HT1080 (cell line): ENCODE measurements at places on chromosomes 6 and 20. TPM values are rescaled to one million over a fixed set of nuclear protein-coding genes. Genes with fewer than 3 reads are reported as not detected.
A peak's percentile ranks its signal among the peaks of the same experiment; 100 is the strongest.

GRCh38 chr6:108113557-108114519 lies 39.3 kb upstream of the OSTM1 start:
- DNase-seq = peak; percentile 61

DNA sequence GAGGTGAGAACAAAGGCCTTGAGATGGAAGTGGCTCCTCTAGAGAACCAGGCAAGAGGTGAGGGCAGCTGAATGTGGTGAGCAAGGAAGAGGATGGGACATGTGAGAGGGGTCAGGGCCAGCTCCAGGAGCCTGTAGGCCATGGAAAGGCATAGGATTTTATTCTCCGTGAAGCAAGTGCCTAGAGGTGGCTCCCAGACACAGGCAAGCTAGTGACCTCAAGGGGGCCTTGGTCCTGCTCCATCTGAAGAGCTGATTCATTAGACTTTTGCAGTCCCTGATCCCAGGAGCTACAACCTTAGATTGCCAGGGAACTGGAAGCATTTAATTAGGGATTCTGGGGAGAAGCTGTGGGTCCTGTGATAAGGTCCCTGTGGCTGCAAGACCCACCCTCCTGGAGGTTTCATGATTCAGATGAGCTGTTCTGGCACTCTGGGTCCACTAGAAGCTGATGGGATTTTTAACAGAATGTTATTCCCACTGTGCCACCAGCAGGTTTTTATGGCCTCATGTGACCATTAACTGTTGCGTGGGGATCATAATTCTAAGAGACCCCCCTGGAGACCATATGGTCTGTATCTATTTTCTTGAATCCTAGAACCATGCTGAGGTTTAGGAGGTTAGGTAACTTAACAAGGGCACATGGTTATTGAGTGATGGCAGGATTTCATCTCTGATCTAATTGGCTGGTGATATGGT lies 90.5 kb downstream of the ELOVL5 start:
- DNase-seq = no peak

- no peak for DNase-seq
These were observed 85.5 kb upstream of the FLRT3 start for GRCh38 chr20:14422892-14423291.

- DNase-seq = no peak
These were observed 118.4 kb upstream of the TRAF3IP2 start for GRCh38 chr6:111724039-111724438.

DNA sequence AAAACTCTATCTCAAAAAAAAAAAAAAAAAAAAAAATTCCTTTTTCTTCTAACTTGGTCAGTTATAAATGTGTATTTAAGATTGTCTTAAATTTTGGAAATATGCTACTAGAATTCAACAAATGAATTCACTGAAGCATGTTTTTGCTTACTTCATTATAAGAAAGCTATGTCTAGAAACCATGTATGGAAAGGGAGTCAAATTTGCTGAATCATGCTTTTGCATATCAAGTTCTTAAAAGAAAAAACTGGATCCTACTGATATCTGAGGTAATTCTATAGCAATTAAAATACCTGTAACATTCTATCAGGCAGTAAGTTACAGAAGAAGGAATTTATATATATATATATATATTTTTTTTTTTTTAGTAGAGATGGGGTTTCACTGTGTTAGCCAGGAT lies 27.7 kb downstream of the AKIRIN2 start:
- DNase-seq = no peak

- no peak for DNase-seq
These were observed 1.0 kb downstream of the ITPA start for GRCh38 chr20:3210346-3210745.

The OR12D3 gene
- not detected in 2 replicates for total RNA-seq

DNA sequence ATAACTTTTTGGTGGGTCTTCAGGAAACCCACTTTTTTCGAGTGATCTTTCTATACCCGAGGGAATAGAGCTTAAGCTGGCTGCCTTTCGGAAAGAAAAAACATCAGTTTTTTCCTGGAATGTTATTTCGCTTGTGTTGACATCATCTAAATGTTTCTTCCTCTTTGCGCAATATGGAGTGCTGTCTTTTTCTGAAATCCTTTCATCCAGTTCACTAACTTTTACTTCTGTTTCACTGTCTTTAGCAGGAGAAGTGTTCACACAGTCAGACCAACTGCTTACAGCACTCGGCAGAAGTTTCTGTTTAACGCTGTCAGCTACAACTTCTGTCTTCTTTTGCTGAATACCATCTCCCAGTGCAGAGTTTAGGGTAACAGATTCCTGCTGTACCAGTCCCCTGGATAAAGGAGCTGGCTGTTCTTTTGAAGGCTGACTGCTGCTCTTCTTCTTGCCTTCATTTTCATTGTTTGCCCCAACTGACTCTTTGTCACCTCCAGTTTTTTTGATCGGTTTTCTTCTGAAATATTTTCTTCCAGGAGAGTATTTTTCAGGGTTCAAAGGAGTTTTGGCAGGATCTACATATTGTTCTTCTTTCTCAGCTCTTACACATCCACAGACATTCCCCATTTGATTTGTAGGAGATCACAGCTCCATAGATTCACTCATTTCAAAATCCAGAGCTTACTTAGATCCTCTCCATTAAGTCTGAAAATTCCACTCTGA lies 50.0 kb upstream of the DST start:
- no peak for DNase-seq

The PNPLA1 gene
- total RNA-seq = 0.03 TPM in 1 of 2 replicates, not detected in the other

GRCh38 chr6:158654498-158654897 lies 4.6 kb downstream of the SYTL3 start:
- peak; percentile 56 for DNase-seq

The NEURL2 gene
- total RNA-seq = 1.3 and 2.1 TPM in 2 replicates

The MYH7B gene
- 0.33 TPM in 1 of 2 replicates, not detected in the other for total RNA-seq

DNA sequence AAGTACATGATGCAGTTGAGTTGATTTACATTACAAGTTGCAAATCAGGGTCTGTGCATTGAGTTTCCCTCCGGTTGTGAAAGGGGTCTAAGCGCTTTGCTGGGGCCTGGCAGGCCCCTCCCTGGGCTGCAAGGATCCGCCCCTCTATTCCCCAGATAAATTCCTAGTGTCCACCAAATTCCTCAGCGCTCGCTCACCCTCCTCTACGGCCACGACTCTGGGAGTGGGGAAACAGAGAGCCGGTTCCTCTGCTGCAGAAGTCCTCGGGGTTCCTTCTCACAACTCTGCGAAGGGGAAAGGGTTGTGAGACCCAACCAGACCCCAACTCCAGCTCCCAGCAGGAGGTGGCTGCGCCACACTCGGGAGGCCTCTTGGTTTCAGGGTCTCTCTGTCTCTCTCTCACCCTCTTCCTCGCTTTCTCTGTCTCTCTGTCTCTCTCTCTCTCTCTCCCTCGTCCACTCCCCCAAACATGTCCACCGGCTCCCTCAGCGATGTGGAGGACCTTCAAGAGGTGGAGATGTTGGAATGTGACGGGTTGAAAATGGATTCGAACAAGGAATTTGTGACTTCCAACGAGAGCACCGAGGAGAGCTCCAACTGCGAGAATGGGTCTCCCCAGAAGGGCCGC lies at the start of gene TCF21:
TSS of gene TCF21 (plus strand) at position 185 of the 628 bp plus-strand sequence. CDS start at position 470, 285 bp downstream.
- no peak for DNase-seq

The CCN6 gene
- not detected in 2 replicates for total RNA-seq

The ERVFRD-1 gene
- total RNA-seq = not detected in 2 replicates

The NNAT gene
- total RNA-seq = not detected in 2 replicates

The ECT2L gene
- total RNA-seq = not detected in 2 replicates

DNA sequence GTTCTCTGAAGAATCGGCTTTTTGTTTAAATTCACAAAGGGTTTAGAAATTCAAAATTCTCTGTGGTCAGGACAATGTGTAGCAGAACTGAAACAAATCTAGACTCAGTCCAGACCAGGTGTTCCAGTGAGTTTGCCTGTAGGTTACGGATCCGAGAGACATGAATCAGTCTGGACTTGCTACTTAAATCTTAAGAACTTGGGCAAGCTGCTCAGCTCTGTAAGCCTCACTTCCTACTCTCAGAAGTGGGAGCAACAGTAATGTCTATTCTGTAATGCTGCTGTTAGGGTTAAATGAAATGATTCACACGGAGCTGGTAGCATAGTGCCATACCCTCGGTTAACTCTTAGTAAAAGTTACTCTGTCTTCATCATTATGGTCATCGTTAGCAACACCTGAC lies 37.7 kb downstream of the HECA start:
- no peak for DNase-seq

DNA sequence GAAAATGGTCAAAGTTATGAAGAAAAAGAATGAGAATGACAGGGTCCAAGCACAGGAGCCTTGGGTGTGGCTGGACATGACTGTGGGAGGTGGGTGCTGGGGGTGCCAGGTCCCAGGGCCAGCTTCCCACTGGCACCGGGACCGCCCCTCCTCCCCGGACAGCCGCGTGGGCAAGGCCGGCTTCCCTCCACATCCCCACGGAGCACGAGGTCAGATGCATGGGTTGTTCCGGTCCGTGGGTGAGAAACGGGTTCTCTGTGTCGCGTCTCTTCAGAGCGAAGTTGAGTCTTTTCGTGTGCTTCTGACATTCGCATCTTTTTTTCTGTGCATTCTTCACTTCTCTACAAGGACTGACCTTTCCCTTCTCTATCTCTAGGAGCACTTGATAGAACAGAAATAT lies 30.1 kb downstream of the KIF25 start:
- no peak for DNase-seq

The XPO5 gene
- 38.9 and 70.7 TPM in 2 replicates for total RNA-seq

DNA sequence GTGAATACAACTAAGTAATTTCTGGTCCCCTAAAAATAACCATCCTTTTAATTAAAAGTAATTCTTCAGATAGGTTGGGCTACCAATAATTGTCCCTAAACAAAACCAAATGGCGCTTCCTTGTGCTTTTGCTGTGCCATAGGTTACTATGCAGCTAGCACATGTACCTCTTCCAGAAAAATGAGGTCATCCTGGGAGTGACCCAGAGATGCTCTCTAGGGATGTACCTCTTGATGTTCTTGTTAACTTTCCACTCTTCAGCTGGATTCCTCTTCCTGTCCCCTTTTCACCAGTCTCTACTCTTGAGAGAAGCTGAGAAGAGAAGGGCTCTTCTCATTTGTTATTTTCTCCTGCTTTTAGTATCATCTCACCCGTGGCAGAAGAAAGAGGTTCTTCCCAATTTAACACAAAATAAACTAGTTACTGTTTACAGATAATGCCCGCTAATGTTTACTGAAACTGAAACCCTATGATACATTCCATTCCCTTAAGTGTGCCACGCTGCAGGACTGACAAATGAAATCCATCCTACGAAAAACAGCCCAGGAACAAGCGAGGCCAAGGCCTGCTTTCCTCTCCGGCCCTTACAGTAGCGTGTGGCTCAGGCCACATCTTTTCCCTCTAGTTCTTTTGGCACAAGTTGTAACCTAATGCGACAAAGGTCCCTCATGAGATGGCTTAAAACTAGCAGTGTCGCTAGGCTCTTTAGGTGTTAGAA lies 24.2 kb downstream of the MRS2 start:
- no peak for DNase-seq

The SAMD3 gene
- 3.8 and 5.0 TPM in 2 replicates for total RNA-seq

The TDRD6 gene
- total RNA-seq = not detected in 2 replicates

- DNase-seq = no peak
These were observed 766 bp downstream of the PRICKLE4 start for GRCh38 chr6:41781366-41781730.

The TRIM31 gene
- 0.03 TPM in 1 of 2 replicates, not detected in the other for total RNA-seq

DNA sequence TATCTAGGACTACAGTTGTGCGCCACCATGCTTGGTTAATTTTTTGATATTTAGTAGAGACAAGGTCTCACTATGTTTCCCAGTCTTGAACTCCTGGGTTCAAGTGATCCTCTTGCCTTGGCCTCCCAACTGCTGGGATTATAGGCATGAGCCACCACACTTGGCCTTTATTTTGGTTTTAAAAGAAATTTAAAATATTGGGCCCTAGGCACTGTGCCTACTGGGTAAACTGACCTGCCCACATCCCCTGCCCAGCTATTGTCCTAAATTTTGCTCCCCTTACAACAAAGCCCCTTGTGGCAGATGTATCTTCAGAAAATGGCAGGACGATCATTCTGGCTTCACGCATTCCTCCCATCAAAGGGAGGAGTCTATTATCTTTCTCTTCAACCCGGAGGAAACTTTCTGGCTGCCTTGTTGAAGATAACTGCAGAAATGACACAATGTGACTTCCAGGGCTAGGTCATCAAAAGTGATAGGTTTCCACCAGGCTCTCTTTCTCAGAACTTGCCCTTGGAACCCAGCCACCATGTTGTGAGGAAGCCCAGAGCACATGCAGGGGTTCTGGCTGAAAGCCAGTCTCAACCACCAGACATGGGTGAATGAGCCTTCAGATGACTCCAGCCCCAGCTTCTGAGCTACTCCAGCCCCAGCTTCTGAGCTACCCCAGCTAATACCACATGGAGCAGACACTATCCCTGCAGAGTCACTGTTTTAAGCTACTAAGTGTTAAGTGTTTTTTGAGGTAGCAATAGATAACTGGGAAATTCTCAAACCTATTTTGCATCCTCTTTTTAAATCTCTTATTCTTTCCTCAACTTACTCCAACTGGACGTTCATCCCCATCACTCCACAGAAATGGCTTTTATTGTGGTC lies 4.6 kb upstream of the GUCA1B start:
- peak; percentile 70 for DNase-seq

GRCh38 chr6:27441001-27441400 lies 31.9 kb downstream of the ZNF184 start:
- DNase-seq = peak; percentile 12

GRCh38 chr6:132819405-132820161 lies 5.2 kb downstream of the RPS12 start:
- DNase-seq = peak; percentile 63

GRCh38 chr6:34575326-34575725 lies 19.2 kb upstream of the SPDEF start:
- no peak for DNase-seq

The RAB23 gene
- total RNA-seq = 10.5 and 12.8 TPM in 2 replicates

DNA sequence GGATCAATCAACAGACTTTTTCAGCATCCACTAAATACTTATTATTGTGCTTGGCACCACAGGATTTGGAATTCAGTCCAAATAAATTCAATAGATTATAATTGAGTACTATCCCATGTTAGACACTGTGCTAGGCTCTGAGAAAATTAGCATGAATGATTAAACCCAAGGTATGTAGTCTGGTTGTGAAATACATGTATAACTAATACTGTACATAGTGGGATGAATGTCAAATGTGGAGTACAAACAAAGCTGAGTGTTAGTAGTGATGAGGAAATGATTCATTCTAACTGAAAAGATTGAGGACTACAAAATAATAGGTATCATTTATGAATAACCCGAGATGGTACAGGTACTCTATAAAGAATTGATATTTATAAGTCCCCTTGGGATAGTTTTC lies 111.9 kb upstream of the FLRT3 start:
- DNase-seq = peak; percentile 59

DNA sequence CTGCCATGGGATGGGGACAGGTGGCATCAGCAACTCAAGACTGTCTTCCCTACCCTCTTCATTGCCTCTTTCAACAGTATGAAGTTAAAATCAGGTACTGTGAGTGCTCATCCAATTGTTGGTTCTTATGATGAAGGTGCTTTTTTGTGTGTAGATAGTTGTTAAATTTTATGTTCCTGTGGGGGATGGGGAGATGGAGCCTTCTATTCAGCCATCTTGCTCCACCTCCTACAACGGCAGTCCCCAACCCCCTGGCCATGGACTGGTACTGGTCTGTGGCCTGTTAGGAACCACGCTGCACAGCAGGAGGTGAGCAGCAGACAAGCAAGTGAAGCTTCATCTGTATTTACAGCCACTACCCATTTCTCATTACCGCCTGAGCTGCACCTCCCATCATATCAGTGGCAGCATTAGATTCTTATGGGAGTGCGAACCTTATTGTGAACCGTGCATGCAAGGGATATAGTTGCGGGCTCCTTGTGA lies 47.8 kb upstream of the TOP1 start:
- no peak for DNase-seq

The FKBP1C gene
- 0.17 and 0.69 TPM in 2 replicates for total RNA-seq

GRCh38 chr6:110456694-110457093 lies 19.7 kb downstream of the SLC22A16 start:
- no peak for DNase-seq

GRCh38 chr6:52598123-52598823 lies 21.4 kb upstream of the TRAM2 start:
- peak; percentile 59 for DNase-seq

GRCh38 chr6:42101186-42101657 lies 41.2 kb downstream of the C6orf132 start:
- DNase-seq = no peak
